ENCODE measurements at places on chromosomes 1 and 21.
A peak's percentile ranks its signal among the peaks of the same experiment; 100 is the strongest.

- DNase-seq, result no peak
Observed at GRCh38 chr1:83689921-83690868, 308.7 kb downstream of the TTLL7 start.

DNA sequence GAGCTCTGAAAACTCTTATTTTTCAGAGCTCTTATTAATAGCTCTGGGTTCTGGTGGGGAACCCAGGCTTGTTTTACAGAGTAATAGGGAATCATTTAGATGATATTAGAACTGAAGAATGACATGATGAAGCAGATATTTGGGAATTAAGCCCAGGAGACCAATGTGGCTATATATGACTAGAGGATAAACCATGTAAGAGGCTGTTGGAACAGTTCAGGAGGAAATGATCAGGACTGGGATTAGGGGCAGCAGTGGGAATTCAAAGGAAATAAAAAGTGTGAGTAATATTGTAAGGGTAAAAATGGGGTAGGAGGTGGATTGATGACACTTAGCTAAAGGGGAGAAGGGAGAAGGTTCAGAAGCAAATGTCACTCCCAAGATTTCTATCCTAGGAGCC is 58.6 kb downstream of the GIPC2 start:
- no peak for DNase-seq

DNA sequence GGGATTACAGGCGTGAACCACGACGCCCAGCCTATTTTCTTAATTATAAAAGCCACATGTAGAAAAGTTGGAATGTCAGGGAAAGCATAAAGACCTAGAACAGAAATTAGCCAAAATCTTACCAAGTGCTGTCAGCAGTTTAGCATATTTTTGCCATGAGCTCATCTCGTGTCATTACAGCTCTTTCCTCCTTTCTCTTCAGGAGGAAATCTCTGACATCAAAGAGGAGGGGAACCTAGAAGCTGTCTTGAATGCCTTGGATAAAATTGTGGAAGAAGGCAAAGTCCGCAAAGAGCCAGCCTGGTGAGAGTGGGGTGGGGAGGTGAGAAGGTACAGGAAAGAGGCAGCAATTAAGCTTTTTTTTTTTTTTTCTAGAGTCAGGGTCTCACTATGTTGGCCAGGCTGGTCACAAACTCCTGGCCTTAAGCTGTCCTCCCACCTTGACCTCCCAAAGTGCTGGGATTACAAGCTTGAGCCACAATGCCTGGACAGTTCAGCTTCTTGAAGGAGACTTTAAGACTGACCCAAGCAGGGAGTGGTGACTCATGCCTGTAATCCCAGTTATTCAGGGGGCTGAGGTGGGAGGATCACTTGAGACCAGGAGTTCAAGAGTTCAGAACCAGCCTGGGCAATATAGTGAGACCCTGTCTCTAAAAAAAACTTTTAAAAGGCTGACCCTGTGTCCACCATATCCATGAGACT is 8.4 kb upstream of the BGLAP start:
- no peak for DNase-seq

GRCh38 chr1:7702365-7702764 is 68.7 kb upstream of the VAMP3 start:
- no peak for DNase-seq

- no peak for DNase-seq
Observed at GRCh38 chr1:46431695-46432094, 37.6 kb downstream of the FAAH start.

DNA sequence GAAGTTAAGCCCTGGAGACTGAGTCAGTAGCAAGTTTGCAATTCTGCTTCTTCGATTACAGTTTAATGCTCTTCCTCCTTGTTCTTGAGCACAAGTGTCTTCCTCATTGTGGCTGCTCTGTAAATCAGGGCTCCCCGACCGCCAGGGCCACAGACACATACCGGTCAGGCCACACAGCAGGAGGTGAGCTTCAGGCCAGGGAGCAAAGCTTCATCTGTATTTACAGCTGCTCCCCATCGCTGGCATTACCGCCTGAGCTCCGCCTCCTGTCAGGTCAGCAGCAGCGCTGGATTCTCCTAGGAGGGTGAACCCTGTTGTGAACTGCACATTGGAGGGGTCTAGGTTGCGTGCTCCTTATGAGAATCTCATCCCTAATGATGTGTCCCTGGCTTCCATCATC is 1.7 kb upstream of the TRAPPC10 start:
- DNase-seq, result no peak

GRCh38 chr1:7642418-7642704 is 128.7 kb upstream of the VAMP3 start:
- DNase-seq, result no peak

DNA sequence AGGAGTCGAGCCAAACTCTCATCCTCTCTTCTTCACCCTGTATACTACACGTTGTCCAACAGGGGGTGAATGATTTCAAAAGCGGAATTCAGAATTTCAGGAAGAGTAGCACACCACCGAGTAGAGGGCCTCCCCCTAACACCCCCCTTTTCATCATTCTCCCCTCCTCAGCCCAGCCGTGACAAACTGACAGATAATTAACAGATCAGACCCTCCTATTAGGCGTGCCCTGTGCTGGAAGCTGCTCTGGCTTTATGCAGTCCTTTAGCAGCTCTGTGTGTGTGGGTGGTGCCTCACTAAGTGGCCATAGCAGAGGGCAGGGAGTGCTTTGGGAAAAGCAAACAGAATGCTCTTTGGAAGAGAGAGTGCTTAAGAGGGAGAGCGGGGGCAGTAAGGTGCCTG is 44.3 kb downstream of the PEX14 start:
- DNase-seq, result no peak

GRCh38 chr21:42117229-42117966 is 46.3 kb downstream of the UMODL1 start:
- peak; percentile 85 for DNase-seq

DNA sequence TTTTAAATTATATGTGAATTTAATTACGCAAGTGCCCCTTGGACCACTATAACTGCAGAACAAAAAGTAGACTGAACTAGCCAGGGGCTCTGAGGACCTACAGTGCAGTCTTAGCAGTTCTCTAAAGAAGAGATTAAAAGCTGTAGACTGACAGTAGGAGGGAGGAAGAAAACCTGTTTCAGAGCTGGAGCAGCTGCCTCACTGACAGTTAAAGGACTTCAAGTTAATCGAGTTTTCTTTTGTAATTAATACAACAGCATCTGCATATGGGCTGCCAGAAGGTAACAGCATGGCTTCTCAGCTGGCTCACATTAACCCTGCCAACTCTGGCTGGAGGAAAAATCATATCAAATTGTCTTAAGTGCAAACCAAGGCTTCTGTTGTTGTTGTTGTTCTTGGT is 19.9 kb downstream of the DSTYK start:
- no peak for DNase-seq

DNA sequence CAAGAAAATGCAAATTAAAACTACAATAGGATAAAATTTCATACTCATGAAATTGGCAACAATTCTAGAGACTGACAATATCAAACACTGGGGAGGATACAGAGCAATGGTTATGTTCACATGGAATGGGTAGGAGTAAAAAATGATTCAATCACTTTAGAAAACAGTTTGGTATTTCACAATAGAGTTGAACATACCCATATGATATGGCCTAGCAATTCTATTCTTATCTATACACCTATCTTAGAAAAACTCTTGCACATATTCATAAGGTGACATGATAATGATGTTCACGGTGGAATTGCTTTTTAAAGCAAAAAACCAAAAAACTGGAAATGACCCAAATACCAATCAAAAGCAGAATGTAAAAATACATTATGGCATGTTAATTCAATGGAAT is 28.7 kb downstream of the PHC2 start:
- DNase-seq, result no peak

GRCh38 chr1:203504400-203505250 is 10.7 kb downstream of the OPTC start:
- peak; percentile 84 for DNase-seq

DNA sequence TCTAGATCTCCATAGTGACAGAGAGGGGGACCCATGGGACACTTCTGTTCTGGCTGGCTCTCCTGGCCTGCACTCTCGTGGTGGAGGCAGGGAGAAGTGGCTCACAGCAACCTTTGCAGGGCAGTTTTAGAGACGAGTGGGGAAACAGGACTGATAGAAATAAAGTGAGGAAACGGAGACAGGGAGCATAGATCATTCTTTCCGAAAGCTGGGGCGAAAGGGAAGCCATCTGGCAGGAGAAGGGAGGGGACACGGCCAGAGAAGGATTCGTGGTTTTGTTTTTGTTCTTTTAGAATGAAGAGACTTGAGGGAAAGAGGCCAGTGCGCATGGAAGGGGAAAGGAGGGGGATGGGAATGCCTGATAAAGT is 3.5 kb downstream of the TIE1 start:
- DNase-seq, result peak; percentile 59

- DNase-seq, result peak; percentile 67
Observed at GRCh38 chr1:22870201-22870871, 102.3 kb downstream of the LACTBL1 start.

GRCh38 chr1:233182587-233182986 is 112.9 kb downstream of the PCNX2 start:
- DNase-seq, result no peak

GRCh38 chr1:110130989-110131388 is 18.7 kb downstream of the UBL4B start:
- DNase-seq, result no peak

DNA sequence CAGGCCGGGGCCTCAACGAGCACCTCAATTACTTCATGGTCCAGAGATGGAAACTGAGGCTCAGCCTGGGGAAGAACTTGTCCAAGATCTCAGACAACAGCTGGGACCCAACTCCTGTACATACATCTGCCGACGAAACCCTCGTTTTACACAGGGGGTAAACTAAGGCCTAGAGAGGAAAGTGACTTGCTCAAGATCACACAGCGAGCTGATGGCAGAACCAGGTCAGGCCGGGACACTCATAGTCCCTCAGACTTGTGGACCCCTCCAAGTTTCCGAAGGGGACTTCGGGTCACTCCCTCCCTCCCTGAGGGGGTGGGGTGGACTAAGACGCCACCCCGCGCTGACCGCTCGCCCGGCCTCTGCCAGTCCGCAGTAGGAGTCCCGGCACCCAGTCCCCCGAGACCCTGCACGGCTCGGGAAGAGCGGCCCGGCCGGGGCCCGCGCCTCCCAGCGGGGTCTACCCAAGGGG is 430 bp downstream of the WASF2 start:
- no peak for DNase-seq

DNA sequence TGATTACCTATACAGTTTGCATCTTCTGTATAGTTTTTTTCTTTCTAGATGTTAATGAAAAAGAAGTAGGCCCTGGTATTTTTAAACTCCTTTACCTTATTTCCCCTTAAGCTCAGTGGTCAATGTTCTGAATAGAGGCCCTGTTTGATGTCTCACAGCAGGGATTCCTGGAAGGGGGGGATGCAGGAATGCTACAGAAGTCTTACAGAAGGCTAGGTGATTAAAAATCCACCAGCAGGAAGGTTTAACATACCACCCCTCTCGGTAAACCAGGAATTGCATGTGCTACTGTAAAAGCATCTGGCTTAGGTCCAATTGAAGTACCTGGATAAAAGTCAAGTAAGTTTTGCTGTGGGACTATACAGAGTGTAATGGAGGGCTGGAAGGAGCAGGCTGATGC is 78.3 kb downstream of the NOS1AP start:
- no peak for DNase-seq

DNA sequence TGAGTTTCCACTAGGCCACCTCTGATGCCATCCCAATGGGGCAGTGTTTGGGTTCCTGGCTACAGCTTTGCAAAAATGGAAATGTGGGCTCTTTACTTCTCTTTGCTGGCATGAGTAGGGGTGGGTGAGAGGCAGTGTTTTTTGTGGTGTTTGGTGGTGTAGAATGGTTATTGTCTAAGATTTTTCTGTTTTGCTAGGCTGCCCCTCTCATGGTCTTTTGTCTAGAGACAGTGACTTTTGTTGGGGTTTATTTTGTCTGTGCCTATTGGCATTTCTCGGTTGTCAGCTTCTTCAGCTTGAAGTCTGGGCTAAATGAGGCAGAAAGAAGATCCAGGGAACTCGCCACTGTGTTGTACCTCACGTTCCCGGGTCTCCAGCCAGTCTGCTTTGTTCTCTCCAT is 112.1 kb downstream of the CENPF start:
- DNase-seq, result no peak

- no peak for DNase-seq
Observed at GRCh38 chr1:115133440-115133839, 44.1 kb upstream of the TSPAN2 start.

All from right hindlimb (tissue), 1 donor.